CD8-positive, alpha-beta T cell (primary cell): ENCODE measurements at places on chromosomes 4 and X.

DNA sequence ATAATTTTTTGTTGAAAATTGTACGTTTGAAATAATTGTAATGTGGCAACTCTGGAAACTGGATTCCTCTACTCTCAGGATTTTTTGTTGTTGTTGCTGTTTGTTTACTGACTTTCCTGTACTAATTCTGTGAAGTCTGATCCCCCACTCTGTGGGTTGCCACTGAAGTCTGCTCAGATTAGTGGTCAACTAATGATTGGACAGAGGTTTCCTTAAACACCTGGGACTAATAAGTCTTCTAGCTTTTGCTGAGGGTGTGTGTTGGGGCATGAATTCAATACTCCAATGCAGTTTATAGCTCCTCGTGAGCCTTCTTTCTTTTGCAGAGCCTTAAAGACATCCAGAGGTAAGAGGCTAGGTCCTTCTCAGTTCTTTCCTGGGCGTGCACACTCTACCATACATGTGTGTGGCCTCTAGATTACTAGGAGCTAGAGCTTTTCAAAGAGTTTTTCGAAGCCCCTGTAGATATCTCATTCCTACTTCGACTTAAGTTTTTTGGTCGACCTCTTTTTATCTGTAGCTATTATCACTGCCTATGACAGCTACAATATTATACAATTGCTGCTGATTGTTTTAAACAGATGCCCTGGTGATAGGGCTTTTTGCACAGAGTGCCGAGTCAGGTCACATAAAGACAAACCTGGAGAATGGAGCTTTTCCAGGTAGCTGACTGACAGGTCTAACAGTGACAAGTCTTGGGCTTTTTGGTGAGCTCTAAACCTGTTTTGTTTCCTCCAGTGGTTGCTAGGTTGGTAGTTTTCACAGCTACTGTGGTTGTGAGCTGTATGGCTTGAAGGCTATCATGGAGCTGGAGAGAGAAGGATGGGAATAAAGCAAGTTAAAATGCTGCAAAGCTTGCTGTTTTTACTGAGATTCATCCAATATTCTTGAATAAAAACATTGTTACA lies 34.0 kb downstream of the BMP2K start:
- DNase-seq, result no peak

DNA sequence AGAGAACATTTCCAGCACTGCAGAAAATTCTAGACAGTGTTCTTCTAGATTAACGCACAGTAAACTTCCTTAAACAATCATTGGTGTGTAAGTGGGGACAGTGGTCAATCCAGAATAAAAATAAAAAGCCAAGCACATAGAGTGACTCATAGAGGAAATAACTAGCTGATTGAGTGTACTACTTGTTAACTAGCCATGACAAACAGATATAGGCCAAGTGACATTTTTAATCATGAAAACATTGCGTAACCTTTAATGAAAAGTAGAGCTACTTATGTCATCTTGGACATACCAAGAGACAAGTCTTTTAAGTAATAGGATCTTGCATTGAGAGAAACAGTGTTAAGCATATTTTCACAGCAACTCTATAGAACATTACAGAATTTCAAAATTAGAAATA lies 233.9 kb upstream of the MAB21L2 start:
- DNase-seq, result no peak

- DNase-seq, result no peak
Observed at GRCh38 chr4:89221167-89221867, 86.3 kb downstream of the GPRIN3 start.

DNA sequence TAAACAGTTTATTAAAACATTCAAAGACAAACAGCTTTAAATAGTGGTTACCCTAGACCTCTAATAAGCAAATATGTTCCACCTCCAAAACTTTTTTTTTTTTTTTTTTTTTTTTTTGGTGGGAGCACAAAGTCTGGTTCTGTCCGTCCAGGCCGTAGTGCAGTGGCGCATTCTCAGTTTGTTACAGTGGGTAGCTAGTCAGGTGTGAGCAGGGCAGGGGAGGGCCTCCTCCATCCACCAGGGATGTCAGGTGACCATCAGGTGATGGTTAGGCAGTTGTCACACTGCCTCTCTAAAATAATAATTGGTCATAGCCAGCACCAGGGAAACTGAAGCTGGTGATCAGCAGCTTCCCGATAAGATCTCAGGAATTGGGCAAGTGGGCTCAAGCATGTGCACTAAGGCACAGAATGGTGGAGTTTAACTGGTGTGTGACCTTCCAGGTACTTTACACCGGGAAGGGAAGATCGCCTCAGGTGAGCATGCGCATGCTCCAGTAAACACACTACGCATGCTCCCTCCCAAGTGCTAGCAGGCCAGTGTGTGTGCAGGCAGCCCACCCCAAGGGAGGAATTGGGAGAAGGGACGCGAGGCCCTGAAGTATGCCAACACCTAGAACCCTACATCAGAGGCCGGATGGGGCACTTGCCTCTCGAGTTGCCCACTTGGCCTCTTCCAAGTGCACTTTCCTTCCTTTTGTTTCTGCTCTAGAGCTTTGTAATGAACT lies 27.2 kb downstream of the TNIP2 start:
- no peak for DNase-seq

DNA sequence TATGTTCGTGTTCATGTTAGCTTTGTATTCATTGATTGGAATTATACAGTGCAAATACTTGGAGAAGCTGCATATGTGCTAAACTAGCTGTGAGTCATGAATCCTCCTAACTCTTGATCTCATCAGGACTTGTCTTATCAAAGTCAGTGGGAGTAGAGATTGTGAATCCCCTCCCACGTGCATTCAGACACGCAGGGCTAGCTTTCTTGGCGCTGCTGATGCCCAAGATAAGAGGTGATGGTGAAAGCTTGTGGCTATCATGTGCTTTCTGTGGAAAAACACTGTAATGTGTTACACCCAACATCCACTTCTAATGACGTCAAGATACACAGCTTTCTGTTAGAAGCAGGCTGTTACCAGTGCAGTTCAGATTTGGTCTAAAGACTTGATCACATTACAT lies 348.7 kb upstream of the HAND2 start:
- no peak for DNase-seq

DNA sequence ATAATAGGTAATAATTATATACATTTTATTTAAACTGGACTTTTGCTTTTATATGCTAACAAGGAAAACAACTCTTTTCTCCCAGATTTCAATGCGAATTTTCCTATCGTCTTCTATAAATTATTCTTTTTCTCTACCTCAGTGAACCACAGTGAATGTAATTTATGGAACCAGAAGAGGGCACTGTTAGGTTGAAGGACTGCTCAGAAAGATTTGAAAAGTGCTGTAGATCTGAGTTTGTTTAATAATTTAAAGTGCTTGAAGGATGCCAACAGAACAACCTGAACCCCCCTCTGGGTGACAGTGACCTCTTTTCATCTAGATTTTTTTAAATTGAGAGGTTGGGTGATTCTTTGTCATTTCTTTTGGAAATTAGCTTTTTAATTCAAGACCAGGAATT lies 54.9 kb downstream of the PHOX2B start:
- DNase-seq, result no peak

DNA sequence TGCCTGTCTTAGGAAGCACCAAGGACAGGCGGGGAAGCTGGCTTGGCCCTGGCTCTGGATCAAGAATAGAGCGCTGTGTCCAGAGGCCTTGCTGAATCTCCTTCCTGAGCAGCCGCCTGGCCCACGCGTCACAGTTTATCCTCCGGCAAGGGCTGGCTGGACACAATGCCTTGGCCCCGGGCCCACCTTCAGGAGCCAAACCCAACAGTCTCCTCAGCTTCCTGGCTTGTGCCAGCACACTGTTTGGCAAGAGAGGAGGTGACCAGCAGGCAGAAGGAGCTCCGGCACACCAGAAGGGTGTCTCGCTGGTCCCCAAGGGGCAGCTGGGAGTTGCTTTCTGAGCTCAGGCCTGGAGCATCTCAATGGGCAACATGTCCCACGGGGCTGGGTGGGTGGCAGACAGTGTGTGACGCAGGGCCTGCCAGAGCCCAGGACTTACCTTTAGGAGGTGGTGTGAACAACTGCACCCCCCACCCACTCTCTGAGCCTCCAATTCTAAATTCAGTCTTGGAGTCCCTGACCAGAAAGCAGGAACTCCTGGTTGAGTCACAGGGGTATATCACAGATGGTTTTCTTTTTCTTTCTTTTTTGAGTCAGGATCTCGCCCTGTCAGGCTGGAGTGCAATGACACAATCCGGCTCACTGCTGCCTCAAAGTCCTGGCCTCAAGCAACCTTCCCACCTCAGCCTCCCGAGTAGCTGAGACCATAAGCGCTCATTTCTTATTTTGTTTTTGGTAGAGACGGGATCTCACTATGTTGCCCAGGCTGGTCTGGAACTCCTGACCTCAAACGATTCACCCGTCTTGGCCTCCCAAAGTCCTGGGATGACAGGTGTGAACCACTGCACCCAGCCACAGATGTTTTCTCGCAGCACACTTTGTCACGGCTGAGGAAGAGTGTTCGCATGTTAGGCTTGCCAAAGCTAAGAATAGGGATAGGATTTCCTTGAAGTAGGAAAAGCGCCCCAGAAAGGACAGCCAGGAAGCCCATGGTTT lies 361.2 kb downstream of the BCOR start:
- DNase-seq, result no peak
